Endodermal cell (in vitro differentiated cells): ENCODE measurements at places on chromosomes 12 and 14.
A peak's percentile ranks its signal among the peaks of the same experiment; 100 is the strongest.

- peak; percentile 46 for DNase-seq
Observed at GRCh38 chr14:85079842-85080730, 449.9 kb upstream of the FLRT2 start.

GRCh38 chr14:94952097-94952496 lies 182.2 kb upstream of the GSC start:
- no peak for DNase-seq

DNA sequence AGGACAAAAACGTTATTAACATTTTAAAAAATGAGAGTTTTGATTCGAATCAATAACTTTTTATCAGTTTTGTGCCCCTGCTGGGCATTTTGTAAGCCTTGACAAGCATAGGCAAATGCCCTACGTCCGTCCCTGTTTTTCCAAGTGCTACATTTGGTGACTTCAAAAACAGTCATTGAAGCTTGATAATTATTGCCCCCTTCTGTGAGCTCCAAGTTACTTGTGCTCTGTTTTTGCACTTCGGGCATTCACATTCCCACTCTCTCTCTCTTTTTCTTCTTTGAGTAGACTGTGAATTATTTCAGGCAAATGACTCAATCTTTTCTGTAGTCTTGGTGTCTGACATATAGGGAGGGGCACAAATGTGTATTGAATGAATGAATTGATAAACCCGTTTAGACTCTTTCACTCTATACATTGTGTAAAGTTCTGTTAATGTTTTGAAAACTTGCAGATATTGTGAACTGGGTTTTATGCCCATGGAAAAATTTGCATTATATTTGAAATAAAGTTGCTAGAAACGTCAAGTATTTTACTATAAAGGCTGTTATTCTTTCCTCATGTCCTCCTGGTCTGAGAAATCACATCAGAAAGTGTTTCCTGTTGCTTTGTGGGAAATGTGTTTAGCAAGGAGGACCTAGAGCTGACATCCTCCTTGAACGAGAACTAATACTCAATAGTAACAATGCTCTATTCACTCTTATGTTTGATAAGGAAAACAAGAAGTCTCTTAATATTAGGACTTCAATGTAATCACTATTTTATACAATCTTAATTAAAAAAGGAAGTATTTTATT lies 1.4 kb downstream of the APAF1 start:
- no peak for DNase-seq

DNA sequence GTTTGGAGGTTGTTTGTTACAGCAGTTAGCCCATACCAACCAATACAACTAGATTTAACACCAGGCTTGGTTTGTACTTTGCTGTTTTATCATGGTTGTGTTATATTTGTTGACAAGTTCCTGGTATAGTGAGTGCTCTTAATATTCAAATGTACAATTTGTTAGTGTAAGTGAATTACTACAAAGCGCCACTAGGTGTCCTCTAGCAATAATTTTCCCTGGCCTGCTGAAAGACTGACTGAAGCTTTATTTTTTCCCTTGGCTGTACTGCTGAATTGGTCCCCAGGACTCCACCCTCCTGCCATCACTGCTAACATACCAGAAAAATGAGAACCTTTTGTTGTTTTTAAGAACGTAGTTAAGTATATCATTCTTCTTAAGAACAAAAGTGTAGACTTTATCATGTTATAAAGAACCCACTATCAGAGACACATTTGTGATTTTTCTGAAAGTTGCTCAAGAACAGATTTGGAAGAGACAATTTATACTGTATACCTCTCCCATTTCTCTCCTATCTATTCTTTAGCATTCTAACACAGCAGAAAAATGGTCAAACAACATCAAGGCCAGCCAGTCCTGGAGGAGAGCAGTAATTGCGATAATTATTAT lies 75.3 kb upstream of the FAR2 start:
- DNase-seq = peak; percentile 46

GRCh38 chr12:38384816-38385378 lies 68.3 kb downstream of the ALG10B start:
- DNase-seq = peak; percentile 93

- DNase-seq = no peak
Observed at GRCh38 chr12:90589956-90590355, 365.0 kb downstream of the CCER1 start.

DNA sequence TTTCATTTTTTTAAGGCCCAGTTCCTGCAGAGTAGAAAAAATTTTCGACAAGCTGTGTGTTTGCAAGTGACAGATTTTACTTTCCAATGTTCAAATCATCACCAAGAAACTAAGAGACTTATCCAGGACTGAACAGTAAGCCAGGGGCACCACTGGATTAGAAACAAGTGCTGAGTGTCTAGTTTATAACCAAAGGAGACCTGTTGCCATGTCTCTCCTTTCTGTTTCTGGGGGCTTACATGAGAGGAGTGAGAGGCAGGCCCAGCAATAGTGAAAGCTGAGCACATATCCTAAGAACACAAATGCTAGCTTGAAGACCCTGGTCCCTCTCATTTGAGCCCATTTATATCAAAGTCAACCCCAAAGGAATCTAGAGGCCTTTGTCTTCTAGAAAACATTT lies 2.9 kb downstream of the IFNG start:
- no peak for DNase-seq
